ENCODE measurements at places on chromosomes 5 and 9.
A peak's percentile ranks its signal among the peaks of the same experiment; 100 is the strongest.

DNA sequence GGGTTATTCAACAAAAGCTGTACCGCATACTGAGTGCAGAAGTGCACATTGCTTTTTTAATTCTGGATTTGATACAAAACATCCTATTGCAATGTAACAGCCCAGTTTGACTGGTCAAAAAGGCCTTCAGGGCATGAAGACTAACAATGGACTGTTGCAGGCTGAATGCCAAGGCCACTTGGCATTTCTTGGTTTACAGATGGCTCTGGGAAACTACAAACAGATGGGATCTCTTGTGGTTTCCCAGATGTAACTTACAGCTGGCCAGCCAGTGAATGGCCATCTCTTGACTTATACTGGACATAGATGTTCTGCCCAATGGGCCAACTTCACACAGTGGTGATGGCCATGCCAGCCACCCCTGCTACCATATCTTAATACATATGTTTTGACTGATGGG, 36.8 kb downstream of the UGT3A2 start:
- DNase-seq: no peak

- DNase-seq: no peak
Measured at GRCh38 chr5:161034451-161034850, 182.4 kb upstream of the ATP10B start.

GRCh38 chr9:102840335-102840734, 154.8 kb upstream of the CYLC2 start:
- DNase-seq: no peak

- DNase-seq: peak; percentile 26
Measured at GRCh38 chr9:76592974-76593347, 134.0 kb downstream of the GCNT1 start.

DNA sequence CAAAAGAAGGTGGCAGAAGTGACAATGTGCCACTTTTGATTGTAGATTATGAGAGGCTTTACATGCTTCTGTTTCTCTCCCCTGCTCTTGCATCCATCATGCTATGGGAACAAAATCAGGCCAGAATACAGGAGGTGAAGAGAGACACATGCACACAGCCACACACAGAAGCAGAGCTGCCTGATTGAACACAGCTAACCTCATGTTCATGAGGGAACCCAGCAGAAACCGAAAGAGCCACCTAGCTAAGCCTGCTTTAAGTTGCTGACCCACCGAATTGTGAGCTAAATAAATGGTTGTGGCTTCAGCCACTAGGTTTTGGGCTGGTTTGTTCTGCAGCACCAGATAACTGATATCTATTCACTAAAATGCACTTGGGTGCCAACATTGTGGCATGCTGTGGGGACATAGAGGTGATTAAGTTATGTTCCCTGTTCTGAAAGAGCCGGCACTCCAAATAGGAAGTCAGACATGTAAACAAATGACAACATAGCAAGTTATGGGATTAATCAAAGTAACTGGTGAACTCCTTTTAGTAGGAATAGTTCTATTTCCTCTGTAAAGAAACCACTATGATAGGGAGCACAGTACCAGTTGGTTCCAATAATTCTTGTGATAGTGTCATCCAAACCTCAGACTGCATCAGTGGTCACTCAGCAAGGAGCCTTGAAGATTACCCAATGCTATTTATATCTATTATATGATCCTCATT, 93.6 kb upstream of the TNC start:
- DNase-seq: peak; percentile 60

- DNase-seq: no peak
Measured at GRCh38 chr5:96278981-96279380, 154.1 kb downstream of the PCSK1 start.

DNA sequence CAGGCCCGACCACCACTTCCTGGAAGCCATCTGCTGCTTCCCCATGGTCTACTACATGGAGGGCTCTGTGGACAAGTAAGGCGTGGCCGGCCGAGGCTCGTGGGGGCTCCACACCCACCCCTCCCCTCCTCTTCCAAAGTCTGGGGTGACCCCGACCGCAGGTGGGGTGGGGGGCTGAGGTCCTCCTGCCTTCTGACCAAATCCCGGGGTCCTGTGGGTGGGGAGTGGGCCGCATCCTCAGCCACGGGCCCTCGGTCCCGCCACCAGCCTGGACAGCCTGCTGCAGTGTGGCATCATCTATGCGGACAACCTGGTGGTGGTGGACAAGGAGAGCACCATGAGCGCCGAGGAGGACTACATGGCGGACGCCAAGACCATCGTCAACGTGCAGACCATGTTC, 76.4 kb downstream of the KCNT1 start:
- no peak for DNase-seq

DNA sequence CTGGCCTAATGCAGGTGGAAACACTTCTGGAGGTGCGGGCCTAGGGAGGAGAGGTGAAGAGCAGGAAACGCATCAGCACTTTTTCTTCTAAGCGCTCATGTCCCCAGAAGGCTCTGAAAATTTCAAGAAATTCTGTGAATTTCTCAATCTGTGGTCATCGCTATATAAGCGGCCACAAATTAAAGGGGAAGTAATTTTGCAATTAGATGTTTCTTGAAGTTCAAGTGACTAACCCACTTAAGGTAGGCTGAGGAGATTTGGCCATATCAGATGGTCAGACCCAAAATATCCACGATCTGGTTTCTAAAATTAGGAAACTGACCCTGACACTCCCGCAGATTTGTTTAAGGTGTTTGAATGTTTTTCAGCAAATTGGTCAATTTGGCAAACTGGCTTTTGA, 16.6 kb upstream of the HMGCR start:
- DNase-seq: no peak

DNA sequence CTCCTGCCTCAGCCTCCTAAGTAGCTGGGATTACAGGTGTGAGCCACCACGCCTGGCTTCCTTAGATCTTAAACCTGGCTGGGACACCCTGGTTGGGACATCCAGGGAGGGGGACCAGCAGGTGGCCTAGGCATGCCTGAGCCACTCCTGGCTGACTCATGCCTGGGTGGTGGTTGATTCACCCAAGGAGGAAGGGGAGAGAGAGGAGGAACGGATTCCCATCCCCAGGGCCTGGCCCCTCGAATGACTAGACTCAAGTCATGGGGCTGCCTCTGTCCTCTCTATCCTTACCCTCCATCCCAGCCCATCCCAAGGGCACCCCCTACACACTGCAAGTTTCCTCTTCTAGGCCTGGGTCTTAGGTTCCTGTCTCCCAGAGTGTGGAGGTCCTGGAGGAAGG, 12.7 kb downstream of the EEIG1 start:
- DNase-seq: peak; percentile 57

- no peak for DNase-seq
Measured at GRCh38 chr5:38157024-38157423, 101.3 kb upstream of the EGFLAM start.

DNA sequence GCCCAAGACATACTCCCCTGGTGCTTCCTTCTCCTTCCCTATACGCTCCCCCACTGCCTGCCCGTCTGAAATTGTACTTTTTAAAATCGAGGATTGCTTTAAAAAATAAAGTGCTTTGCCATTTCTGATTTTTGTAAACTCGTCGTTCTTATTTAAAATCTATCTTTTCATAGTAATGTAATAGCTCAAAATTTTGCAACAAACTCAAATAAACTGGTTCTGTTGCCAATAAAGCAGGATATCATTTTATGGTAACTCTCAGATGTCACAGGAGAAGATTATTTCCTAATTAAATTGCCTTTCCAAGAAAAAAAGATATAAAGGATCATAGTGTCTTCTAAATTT, 1.3 kb upstream of the NREP start:
- DNase-seq: no peak

DNA sequence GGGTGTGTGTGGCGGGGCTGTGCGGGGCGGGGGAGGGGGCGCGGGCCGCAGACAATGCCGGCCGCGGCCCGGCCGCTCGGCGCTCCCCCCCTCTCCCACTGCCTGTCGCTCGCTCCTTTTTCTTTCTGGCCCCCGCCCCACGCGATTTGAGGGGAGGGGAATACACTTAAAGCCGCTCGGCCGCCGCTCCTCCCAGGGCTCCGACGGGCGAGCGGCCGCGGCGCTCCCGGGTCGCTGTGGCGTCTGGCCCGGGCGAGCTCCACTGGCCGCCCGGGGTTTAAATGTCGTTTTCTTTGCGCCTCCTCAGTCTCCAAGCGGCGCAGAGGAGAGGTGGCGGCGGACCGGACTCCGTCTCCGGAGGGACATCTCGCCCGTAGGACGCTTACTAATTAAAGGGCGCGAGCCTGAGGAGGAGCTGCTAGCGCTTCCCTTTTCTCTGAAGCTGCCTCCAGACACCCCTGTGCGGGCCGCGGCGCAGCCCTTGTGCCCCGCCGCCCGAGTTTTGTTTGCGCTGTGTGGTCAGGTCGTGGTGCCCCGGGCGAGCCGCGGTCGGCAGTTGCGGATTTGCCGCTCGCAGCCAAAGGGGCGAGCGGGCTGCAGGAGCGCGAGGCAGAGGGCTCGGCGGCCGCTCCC, 1.4 kb downstream of the ZSWIM6 start:
- DNase-seq: peak; percentile 67

All from astrocyte of the hippocampus (primary cell).